ENCODE measurements at places on chromosomes 12 and 14.

DNA sequence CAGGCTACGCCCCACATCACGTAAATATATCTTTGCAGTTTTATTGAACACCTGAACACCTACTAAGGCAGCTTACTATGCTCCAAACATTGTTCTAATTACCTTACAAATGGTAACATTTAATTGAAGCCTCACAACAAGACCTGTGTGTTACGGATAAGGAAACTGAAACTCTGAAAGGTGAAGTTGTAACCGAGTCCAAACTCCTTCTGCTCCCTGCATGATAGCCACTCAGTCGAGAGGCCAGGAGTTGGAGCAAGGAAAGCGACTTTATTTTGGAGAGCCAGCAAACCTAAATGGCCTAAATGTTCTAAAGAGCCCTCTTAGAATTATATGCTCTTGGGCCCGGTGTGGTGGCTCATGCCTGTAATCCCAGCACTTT, 12.6 kb upstream of the TRPV4 start:
- no peak for DNase-seq

DNA sequence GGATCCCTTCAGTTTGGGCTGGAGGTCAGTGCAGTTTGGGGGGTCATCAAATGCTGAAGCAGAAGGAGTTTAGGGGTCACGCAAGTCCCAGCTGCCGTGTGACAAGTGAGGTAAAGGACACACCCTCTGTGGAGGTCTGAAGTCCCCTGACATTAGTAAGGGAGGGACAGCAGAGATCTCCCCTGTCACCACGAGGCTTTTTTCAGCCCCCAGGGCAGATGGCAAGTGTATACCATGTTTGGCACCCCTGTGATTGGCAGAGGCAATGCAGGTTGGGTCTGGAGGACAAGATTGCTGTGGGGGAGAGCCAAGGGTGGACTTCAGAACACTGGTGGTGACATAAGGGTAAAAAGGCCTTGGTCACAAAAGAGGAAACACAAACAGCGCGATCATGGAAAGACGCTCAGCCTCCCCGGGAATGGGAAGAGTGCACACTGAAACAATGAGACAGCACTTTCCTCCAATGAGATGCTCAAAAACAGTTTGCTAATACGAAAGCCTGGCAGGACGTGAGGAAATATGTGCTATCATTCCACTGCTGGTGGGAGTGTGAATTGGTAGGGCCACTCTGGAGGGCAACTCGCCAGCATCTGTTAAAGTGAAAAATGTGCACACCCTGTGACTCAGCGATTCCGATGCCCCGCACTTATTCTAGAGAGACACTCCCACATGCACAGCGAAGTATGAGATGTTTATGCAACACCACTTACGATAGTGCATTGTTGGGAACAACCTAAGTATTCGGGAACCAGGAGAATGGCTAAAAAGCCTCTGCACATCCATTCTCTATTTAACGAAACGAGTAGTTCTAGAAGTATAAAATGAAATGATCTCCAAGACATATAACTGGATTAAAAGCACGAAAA, 14.4 kb upstream of the CD27 start:
- DNase-seq: peak; percentile 89

DNA sequence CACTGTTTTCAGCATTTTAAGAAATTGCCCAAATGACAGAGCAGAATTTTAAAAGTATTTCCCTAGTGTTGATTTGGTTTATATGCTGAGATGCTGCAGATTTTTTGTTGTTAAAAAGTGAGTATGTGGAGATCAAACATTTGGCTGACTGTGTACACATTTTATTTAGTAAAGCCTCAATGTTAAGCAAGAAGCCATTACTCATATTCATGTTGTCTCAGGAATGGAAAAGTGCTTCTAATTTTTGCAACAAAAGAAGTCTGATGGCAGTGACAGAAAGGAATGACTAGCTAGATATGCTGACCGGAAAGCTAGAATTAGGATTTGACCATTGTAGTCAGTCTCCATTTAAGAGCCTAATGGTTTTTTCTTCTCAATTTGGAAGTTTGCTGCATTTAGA, 22.5 kb downstream of the SLC38A6 start:
- peak; percentile 25 for DNase-seq

DNA sequence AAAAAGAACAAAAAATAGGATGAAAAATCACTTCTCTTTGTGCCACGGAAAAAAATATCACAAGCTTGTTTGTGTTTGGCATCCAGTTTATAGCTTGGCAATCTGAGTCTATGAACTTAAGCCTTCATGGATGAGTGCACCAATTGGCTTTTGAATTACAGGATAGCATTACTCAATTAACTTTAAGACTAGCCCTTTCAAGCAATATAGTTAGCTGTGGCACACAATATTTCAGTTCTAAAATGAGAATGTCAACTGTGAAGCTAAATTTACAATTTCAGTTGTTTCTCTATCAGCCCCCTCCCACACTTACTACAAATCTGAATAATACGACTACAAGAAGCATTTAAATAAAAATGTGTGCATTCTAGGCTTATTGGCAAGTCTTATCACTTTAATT, 8.3 kb downstream of the RERG start:
- no peak for DNase-seq

DNA sequence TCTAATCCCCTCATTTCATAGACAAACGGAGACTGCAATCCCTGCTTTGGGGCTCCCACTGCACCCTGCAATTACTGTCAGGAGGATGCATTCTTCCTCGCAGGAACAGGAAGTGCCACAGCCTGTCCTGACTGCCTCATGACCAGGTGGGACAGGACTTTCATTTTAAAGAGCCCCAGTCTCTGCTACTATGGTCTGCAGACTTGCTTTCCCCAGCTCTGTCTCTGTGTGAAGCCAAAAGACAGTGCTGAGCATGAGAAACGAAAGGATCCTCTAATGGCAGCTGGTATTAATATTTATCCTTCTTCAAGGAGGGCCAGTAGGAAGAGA, 60.0 kb upstream of the PNMA1 start:
- DNase-seq: no peak

DNA sequence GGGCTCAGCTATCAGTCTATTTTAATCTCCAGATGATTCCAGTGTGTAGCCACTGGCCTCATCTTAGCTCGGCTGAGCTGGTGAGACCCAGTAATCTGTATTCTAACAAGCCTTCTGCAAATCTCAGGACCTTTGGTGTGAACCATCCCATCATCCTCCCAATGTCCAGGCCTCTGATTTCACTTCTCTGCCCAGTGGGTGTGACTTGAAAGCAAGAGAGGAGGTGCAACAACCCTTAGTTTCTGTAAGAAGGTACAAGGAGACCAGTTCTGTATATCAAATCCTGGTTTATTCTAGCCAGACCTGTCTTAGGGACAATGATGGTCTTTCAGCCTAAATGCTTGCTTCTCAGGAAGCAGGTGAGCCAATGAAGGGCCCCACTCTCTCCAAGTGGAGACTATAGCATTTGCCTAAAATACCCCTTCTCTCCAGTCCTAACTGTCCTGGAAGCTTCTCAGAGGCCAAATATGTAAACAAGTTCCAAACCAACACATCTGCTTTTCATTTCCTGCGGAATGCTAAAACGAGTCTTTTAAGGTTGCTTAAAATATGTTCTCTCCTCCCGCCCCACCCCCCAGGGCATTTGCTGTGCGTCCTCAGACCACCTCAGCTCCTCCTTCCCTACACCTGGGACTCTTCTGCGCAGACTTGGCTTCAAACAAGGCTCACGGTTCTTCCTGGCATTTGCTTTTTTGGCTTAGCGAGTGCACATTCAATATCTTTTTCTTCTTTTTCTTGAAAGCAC, 78.4 kb upstream of the FUT8 start:
- no peak for DNase-seq

- DNase-seq: no peak
These were observed 19.8 kb downstream of the INSM2 start for GRCh38 chr14:35553808-35554207.

DNA sequence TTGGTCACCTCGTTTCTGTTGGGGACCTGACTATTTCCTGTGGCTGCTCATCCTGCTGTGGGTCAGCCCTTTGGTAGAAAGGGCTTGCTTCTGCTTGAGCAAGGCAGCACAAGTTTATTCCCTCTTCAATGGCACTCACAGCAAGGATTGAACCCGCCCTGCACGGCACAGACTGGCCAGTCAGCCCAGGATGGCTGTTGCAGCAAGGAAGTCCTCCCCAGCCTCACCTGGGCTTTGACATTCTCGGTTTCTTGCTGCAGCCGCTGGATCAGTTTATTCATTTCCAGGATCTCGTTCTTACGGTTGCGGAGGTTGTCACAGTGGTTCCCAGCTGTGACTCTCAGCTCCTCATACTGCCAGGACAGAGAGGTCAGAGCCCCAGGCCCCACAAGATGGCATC, 9.5 kb downstream of the KRT82 start:
- no peak for DNase-seq

DNA sequence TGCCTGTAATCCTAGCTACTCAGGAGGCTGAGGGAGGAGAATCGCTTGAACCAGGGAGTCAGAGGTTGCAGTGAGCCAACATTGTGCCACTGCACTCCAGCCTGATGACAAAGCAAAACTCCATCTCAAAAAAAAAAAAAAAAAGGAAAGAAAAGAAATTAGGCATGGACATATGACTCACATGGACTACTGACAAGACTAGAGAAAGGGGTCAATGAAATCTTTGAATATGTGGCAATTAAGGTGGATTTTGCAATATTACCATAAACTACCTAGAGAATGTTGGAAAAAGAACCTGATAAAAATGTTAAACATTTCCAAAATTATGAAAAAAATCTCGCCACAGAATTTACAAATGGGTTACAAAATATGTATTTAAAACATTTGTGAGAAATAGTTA, 873.6 kb downstream of the C12orf50 start:
- no peak for DNase-seq

GRCh38 chr12:30191696-30192455, 408.1 kb upstream of the TMTC1 start:
- no peak for DNase-seq

- DNase-seq: peak; percentile 53
These were observed 177.0 kb upstream of the CNTN1 start for GRCh38 chr12:40515041-40515816.

- DNase-seq: peak; percentile 7
These were observed 98.3 kb downstream of the RTN1 start for GRCh38 chr14:59772233-59772632.

- no peak for DNase-seq
These were observed 2.6 kb upstream of the ATN1 start for GRCh38 chr12:6925239-6925539.

DNA sequence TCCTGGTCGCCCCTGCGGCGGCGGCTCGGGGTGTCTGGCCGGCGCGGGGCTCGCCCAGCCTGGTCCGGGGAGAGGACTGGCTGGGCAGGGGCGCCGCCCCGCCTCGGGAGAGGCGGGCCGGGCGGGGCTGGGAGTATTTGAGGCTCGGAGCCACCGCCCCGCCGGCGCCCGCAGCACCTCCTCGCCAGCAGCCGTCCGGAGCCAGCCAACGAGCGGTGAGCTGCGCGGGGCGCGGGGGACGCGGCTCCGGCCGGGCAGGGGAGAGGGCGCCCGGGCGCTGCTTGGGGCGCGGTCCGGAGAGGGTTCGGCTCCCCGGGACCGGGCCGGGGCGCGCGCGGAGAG, at the start of gene LGALS3:
TSS of gene LGALS3 (plus strand) at position 167 of the 342 bp plus-strand sequence. CDS start 8,122 bp downstream, outside the sequence.
- peak; percentile 92 for DNase-seq

DNA sequence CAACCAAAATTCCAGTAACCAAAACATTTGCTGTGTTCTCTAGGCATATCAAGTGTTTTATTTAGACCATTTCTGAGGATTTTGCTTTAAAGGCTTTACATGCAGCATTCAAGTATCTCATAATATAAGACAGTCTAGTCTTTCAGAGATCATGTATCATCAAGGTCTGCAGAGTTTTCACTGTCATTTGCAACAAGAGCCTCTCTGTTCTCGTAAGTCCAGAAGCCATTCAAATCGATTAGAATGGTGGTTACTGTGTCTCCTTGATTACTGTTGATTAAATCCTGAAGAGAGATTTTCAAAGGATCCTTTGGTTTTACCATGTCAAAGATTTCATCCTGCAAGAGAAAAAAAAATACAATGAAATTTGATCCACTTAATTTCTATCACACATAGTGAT, 36.3 kb downstream of the PPP2R3C start:
- DNase-seq: no peak

- peak; percentile 88 for DNase-seq
These were observed 55.0 kb upstream of the NELL2 start for GRCh38 chr12:44930972-44931600.

DNA sequence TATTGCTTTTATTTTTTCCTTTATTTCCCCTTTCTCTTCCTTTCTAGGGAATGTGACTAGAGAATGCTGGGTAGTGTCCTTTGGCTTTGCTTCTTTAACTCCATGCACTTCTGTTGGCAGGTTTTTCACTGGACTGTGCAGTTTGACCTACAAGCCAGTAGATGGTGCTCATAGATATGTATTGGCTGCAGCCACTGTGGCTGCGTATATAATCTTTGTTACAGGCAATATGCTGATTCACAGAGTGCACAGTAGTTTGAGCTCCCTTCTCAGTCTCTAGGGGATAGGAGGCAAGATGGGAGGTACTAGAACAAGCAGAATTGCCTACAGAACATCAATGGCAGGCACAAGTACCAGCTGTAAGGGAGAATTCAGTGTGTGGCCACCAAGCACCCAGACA, 503.5 kb downstream of the LRFN5 start:
- DNase-seq: peak; percentile 33

- no peak for DNase-seq
These were observed 57.3 kb downstream of the ARL6IP4 start for GRCh38 chr12:123037791-123038190.

DNA sequence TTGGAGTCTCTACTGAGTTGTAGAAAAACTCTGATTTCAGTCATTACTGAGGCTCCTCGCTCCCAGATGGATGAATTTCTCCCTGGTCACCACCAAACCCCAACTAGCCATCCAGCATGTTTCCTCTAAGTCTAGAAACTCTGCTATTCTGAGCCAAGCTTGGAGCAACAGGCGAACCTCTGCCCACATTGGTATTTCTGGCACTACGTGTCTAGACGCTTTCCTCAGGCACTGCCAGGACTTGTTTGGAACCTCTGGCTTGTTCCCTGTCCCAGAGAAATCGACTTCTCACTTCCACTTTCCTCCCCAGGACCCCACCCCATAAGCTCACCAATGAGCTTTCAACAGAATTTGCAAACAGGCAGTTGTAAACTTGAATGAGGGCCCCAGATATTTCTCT, 27.6 kb downstream of the WSCD2 start:
- DNase-seq: no peak

DNA sequence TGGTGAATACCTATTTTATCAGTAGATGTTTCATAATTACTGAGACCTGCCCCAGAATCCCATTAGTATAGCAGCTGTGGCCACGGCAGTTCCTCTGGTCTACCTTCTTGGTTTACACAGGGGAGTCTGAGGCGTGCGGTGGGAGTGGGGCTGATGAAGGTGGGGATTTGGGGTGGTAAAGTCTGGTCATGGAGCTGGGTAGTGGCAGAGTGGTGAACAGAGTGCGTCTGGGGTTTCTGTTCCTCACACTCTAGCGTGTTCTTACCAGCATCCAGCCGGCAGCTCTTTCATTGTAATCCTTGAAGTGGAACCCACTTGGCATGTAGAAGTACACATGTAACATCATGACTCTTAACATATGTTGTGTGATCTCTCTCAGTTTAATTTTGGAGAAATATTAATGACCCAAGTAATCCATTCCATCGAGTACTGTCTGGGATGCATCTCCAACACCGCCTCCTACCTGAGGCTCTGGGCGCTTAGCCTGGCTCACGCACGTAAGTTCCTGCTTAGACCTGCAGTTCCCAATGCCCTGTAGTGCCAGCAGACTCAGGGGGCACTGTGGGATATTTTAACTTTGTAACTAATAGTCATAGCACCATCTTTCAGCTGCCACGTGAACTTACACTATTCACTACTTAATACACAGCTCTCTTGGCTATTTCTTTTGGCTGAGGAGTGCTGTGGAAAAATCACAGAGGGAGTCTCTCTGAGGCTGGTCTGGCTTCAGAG, 7.9 kb upstream of the DNAH10 start:
- DNase-seq: no peak

Measured in suppressor macrophage (primary cell).